ENCODE measurements at places on chromosomes 1 and 21. TPM values are rescaled to one million over a fixed set of nuclear protein-coding genes. Genes with fewer than 3 reads are reported as not detected.

DNA sequence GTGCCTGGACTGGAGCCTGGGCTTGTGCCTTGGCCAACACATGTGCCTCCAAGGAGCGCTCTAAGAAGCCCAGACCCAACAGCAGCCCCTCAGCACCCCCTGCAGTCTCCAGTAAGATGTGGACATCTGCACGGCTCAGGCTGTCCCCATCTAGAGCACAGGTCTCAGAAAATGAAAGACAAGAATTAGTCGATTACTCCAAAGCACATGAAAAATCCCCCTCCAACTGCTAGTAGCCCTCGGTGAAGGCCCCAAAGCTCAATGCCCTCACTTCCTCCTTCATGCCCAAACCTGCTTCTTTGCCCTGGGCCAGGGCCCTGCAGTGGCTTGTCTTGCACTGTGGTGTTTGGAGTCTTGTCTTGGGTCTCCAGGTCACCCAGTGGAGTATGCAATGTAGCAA, 21.9 kb upstream of the ERO1B start:
- no peak for DNase-seq

GRCh38 chr1:11488966-11489625, 10.1 kb downstream of the DISP3 start:
- DNase-seq = no peak

DNA sequence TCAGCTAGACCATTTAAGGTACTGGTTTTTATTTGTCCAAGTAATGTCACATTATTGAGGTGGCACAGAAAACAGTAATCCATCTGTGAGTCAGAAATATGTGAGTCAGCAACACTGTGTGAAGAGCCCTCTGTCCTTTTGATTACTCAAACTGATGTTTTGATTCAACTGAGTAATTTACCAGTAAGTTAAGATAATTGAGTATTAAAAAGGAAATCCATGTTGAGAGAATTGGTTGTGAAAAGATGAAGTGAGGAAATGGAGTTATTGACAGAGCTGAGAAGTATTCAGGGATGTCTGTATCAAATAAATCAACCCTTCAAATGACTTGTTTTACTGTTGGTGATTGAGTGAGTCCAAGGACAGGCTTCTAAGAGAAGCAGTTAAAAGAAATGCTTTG, 302.7 kb upstream of the SGIP1 start:
- DNase-seq = no peak

- no peak for DNase-seq
Measured at GRCh38 chr1:32703479-32704291, 1.1 kb upstream of the SYNC start.

- DNase-seq = no peak
Measured at GRCh38 chr1:37858931-37859506, 373 bp downstream of the MTF1 start.

DNA sequence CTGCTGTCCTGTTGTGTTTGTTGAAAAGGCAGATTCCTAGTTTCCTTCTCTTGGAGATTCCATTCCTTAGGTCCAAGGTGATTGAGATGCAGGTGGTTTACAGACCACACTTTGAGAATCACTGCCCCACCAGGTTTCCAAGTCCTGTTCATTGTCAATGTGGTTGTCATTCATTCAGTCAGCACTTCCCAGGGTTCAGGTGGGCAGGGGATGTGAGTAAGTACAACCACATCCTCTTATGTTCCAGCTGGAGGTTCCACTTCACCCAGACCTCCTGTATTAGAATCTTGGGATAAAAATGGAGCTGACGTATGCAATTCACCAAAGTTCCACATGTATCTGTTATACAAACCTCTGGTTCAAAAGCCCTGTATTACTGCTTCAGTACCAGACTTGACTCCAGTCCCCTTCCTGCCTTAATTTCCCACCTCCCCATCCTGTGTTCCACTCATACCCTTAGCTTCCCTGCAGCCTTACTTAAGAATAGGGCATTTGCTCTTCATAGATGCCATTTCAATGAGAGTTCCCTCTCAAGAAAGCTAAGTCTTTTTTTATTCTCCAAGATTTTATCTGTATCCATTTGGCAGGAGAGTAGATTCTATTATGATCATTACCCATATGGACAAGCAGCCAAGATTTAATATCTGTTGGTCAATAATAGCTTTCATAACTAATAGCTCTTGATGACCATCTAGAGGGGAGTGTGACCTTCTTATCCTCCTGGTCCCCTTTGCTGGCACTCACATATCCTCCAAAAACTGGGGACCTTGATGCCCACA, 46.0 kb upstream of the CAMK1G start:
- no peak for DNase-seq

HSD3B2 gene
- not detected for total RNA-seq

ARHGAP29 gene
- 43.8 TPM for total RNA-seq

DNA sequence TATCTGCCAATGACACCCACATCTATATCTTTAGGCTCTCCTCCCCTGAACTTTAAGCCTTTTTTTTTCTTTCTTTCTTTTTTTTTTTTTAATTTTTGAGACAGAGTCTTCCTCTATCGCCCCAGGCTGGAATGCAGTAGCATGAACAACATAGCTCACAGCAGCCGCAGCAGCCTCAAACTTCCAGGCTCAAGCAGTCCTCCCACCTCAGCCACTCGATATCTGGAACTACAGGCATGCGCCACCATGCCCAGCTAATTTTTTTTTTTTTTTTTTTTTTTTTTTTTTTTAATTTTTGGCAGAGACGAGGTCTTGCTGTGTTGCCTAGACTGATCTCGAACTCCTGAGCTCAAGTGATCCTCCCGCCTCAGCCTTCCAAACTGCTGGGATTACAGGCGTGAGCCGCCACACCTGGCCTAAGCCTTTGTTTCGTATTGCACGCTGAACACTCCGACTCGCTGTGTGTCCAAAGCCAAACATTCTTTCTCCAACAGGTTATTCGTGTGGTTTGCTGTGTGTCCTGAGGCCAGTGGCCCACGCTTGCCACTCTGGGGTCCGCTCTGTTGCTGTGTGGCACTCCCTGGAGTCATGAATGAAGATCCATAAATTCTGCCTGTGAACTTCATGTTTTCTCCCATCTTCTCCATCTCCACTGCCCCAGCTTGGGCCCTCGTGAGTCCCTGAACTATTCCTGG, 119.4 kb downstream of the CAMTA1 start:
- DNase-seq = no peak

DNA sequence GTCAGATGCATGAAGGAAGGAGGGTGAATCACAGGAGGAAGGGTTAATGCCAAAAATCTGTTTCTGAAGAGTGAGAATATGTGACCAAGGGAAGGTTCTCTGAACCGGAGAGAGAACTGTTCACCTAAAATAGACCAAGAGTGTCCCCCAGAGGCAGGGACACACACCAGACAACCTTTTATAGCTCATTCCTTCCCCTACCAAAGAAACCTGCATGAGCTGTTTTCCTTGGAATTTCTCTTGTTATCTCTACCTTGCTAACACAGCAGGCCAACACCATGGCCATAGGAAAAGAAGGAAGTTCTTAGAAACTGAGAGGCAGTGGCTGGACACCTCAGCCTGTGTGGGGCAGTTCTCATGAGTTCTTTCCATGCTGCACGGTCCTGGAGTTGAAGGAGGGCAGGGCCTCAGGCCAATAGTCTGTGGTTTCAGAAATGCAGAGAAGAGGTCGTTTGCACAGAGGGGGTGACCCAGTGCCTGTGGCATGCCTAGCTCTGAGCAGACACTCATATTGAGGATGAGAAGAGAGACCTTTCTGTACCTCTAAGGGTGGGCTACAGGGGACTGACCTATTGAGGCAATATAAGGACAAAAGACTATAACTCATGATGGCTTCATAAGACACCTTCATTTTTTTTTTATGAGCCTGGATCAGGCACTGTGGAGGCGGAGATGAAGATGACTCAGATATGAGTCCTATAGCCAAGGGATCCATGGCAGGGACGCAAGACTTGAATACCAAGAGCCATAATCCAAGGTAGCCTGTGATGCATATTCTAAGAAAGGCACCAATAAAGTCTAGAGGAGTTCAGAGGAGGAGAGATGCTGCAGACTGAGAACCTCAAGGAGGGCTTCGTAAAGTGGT, 39.4 kb downstream of the IGFN1 start:
- DNase-seq = no peak

DNA sequence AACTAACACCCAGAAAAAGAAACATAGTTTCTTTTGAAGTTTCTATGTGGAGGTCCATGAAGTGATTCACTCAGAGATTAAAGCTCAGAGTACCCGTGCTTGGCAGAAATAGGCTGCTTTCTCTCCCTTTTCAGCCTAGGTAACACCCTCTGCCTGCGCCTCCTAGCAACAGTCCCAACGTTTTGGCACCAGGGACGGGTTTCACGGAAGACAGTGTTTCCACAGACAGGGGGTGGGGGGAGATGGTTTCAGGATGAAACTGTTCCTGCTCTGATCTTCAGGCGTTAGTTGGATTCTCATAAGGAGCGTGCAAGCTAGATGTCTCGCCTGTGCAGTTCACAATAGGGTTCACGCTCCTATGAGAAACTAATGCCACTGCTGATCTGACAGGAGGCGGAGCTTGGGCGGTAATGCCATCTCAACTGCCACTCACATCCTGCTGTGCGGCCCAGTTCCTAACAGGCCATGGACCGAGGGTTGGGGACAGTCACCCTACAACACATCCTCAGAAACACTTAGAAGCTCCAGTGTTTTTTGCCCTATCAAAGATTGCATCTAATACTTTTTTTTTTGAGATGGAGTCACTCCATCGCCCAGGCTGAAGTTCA, 53.2 kb downstream of the CHML start:
- DNase-seq = no peak

- DNase-seq = no peak
Measured at GRCh38 chr1:41733021-41733420, 185.7 kb downstream of the HIVEP3 start.

CCDC28B gene
- total RNA-seq = 2.8 TPM

DNA sequence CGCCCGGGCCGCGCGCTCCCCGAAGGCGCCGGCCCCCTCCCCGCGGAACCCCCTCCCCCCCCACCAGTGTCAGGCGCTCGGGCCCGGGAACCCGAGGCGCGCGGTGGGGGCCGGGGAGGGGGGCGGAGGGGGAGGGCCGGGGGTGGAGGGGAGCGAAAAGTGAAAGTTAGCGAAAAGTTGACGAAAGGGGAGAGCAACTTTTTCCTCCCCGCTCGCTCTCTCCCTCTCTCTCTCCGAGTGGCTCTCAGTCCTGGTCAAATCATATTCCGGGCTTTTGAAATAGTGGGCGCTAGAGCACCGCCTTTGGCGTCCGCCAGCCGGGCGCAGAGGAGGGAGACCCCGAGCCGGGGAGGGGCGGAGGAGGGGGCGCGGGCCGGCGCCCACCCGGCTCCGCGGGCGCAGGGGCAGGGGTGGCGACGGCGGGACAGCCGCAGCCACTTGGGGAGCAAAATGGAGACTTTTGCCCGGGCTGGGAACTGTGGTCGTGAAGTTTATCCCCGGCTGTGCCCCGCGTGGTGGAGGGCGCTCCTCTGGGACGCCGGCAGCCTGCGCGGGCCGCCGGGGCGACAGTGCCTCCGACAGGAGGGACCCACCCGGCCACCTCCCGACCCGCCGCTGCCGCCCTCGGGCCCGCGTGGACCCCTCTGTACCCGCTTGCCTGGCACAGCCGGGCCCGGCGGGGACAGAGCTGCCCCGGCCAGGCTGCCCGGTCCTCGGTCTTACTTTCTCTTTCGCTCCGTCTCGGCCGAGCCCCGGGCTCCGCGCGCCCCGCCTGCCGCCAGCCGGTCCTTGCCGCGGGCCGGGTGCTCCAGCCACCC, 697 bp downstream of the PRDM16 start:
- DNase-seq = no peak

DNA sequence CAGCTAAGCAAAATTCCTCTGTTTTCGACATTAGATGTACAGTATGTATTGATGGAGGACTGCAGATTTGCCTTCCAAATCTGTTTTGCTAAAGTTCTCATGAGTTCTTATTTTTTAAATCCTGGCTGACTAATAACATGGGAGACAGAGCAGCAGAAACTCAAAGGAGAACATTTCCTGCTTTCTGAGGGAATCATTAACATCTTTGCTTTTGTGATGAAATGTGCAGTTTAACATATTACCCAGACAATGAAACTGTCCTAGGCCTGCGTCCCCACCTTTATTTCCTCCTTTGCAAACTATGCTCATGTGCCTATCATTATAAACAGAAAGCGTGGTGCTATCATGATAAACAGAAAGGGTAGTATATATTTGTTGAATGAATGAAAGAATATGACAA, 149.9 kb downstream of the ZP4 start:
- DNase-seq = no peak

- no peak for DNase-seq
Measured at GRCh38 chr1:203129501-203130231, 2.1 kb downstream of the ADORA1 start.

DNA sequence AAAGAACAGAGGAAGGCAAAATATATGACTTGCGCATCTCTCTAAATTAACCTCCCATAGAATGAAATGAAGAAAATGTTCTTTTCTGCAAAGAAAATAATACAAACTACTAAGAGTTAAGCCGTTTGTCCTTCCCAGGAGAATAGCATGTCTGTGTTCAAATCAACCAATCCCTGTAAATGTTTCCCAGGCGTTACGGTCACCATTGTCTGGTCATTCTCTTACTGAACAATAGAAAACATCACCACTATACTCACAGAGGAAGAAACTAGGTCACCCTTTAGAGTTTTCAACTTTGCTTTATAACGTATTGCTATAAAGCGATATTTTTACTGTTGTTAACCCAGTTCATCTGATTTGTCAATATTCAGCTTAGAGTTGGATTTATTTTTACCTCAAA, 34.1 kb downstream of the COL11A1 start:
- DNase-seq = no peak

- no peak for DNase-seq
Measured at GRCh38 chr1:96362623-96363022, 359.0 kb upstream of the PTBP2 start.
